ENCODE measurements at places on chromosomes 13 and 19.

DNA sequence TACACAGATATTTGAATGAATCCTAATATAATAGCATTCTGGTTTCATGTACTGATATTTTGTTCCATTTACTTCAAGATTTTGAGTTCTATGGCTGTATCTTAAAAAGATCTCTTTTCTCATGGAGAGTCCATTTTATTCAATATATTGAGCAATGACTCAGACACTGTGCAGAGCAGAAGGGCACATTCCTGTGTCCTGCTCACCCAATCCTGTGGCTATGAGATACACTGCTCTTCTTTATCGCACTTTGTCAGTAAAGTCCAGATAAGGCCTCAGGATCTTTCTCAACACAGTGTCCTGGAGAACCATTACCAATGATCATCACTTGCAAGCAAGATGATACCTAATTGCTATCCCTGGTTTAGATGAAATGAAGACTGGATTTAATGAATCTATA, 155.0 kb downstream of the CYSLTR2 start:
- DNase-seq, result no peak

- DNase-seq, result no peak
Observed at GRCh38 chr19:48989701-48990291, 3.3 kb downstream of the GYS1 start.

- DNase-seq, result no peak
Observed at GRCh38 chr19:3159565-3159964, 19.0 kb upstream of the S1PR4 start.

GRCh38 chr13:33953203-33953602, 135.3 kb downstream of the RFC3 start:
- DNase-seq, result no peak

GRCh38 chr13:88000787-88001186, 329.6 kb downstream of the SLITRK5 start:
- no peak for DNase-seq

DNA sequence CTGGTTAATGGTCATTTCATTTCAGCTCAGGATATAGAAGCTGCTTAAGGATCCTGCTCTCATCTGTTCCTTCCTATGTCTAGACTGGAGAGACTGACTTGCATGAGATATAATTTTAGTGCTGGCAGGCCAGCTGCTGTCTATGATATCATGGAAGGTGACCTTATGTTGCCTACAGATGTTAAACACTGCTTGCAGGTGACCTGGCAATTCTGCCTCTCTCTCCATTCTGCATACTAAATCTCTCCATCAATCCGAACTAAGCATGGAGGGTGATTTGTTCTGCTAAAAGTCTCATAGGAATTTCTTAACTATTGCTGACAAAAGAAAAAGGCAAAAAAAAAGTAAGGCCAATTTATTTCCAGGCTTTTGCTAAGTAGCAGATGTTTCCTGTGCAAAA, 81.0 kb downstream of the CCNA1 start:
- no peak for DNase-seq

GRCh38 chr13:36445891-36446351, 13.6 kb downstream of the CCNA1 start:
- no peak for DNase-seq

DNA sequence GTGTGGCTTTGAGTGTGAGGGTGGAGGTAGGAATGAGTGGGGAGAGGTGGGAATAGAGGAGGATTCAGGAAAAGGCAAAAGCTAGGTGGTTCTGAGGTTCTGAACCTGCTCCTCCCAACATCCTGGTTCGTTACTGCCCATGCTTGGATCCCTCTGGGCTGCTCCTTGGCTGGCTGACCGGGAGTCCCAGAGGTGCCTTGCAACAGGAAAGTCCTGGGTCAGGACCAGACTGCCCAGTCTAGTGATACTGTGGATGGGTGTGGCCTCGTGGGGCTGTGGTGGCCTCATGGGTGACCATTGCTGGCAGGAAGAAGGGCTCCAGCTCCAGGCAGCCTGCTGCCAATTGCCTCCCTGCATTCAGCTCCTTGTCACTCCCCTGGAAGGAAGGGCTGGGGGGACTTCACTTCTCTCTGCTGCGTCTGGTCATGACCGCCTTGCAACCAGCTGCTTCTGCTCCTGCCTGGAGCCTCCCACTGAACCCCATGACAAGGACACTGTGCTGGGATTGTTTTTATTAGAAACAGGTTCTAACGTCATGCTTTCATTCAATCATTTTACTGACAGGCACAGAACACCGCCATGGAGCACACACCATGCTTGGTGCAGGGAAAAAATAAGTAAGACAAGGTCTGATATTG, 61.5 kb upstream of the UBL3 start:
- no peak for DNase-seq

DNA sequence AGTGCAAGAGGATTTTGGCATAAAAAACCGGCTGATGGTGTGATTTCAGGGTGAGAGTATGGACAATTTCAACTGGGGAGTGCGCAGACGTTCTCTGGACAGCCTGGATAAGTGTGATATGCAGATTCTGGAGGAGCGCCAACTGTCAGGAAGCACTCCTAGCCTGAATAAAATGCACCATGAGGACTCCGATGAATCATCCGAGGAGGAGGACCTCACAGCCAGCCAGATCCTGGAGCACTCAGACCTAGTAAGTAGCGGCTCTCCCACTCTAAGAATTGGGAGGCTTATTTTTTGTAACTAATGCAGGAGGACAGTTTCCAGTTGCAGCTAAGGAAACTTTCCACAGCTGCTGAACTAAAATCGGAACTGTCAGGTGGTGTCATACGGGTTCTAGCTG, 53.6 kb downstream of the ZAR1L start:
- no peak for DNase-seq

- no peak for DNase-seq
Observed at GRCh38 chr13:59061621-59062020, 1102.1 kb downstream of the DIAPH3 start.

DNA sequence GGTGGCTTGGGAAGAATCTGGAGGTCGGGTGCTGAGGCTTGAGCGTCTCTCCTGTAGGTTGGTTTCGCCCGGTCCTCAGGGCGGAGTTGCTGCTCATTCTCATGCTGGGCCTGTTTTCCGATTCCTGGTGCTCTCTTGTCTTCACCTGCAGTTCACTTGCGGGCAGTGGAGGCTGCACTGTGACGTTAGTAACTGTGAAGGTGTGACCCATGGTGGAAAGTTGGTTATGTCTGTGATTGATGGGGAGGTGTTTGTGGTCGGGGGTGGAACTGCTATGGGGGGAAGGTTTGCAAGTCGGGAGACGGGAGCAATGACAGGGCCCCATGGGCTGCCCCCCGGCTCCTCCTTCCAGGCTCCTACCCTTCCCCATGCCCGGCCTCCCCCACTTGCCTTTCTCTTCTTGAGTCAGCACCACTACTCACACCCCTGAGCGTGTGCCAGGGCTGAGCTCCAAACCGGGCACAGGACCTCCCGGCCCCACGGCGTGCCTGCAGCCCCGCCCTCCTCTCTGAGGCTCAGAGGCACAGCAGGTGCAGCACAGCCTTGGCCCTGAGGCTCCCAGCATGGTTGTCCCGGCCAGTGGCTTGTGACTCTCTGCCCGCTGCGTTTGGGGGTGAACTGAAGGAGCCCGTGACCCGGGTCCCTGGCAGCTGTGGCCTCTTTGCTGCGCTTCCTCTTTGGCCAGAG, 79.1 kb downstream of the ATP11A start:
- DNase-seq, result peak; percentile 32

- no peak for DNase-seq
Observed at GRCh38 chr13:64534302-64534701, 2695.8 kb downstream of the PCDH9 start.

- DNase-seq, result no peak
Observed at GRCh38 chr13:18714889-18715288, 466.7 kb downstream of the TUBA3C start.

DNA sequence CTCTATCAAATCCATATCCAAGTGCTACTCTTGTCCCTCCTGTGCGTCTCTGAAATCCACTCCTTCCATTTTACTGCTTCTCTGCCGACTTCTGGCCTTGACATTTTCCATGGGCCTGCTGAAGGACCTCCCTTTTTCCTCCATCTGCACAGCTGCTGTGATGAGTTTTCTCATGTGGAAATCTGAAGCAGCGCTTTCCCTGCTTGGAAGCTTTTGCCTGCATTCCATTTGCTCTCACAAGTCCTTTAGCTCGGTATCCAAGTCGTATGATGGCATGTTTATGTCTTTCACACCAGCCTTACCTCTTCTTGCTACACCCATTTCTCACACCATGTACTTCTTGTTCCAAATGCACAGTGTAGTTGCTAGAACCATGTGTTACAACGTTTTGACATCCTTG, 328.2 kb downstream of the GPC5 start:
- no peak for DNase-seq

DNA sequence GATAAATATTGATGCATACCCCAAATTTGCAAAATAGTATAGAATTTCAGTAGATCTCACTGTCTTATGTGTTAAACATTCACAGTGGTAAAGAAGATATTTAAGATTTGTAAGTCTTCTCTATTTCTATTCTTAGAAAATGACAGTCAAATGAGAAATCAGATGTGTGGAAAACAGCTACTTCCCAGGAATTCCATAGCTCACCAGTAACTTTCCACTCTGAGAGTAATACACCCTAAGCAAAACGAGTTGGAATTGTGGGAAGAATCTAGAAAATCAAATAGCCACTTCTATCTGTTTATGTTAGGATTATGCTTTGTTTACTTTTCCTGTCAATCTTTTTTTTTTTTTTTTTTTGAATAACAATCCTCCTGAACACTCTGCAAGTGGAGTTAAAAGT, 69.1 kb downstream of the FLT1 start:
- DNase-seq, result no peak

DNA sequence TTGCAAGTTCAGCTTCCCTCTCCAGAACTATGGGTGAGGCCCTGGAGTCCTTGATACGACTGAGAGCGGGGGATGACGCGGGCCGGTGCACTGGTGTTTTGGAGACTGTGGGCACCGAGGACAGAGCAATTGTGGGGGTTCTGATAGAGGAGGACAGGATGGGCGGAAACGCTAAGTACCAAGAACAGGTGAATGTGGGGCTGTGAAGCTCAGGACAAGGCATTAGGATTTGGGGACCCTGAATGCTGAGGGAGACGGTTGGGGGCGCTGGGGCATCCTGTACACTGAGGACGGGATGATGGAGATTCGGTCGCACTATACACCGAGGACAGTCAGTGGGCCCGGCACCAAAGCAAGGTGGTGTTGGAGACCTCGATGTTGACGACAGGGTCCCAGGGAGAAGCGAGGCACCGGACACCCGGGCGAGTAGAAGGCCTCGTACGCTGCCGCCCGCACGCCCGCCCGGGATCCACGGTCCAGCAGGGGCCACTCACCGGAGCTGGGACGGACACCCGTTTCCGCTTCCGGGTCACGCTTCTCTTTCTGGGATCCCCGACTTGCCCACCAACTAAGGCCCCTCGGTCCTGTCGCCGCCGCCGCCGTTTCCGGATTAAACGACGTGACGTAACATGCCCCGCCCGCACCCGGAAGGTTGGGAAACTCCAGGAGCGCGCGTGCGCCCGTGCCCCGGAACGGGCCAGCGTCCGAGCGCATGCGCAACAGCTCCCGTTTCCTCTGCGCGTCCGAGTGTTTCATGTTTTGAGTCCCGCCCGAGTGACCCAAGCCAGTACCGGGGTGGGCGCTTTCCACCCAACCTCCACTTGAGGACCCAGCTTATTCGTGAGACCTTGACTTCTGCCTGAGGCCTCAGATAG, at the start of gene CHMP2A:
Gene CHMP2A (minus strand): TSS at position 612 of the 875 bp plus-strand sequence. CDS start 893 bp downstream, outside the sequence.
- DNase-seq, result peak; percentile 99

DNA sequence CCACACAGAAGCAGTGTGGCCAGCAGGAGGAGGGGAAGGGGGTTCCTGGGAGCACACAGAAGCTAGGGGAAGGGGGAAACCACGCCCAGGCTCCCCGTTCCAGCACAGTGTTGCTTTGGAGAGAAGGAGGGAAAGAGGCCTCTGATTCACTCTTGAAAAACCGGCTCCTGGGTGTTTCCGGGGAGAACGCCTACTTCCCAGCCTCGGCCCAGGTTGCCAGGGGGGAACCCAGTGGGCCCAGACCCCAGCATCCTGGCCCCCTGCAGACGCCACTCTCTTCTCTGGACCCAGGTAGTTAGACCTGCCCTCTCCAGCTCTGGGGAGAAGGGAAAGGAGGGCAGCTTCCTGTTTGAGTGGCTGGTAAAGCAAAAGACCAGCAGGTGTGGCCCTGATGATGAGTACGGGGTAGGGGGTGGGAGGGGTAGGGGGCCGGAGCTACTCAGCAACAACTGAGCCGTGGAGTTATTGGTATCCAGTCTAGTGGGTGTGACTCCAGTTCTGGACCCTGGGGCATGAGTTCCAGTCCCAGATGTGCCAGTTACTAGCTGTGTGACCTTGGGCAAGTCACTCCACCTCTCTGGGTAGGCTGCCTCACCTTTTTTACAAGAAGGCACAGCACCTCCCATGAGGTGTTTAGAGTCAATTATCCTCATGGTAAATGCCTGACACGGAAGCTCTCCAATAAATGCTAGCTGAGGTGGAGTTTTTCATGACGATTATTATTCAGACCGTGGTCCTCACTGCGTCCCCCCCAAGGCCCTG, 836 bp downstream of the GIPC1 start:
- no peak for DNase-seq

GRCh38 chr13:73767191-73767741, 366.9 kb downstream of the KLF12 start:
- peak; percentile 33 for DNase-seq

DNA sequence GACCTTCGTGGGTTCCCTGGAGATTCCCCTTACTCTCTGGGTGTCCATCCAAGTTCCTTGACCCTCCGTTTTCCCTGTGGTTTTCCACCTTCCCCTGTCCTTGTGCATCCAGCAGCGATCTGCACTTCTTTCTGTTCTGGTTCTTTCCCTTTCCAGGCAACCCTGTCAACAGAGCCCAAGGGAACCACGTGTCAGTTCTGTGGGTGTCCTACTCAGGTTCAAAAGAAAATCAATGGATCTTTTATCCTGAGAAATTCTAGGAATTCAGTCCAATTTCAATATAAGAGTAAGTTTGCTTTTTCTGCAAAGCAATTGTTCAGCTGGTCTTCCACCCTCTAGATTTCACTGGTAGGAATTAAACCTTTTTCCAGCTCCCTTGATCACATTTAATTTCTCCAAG, 1394.8 kb upstream of the SLC10A2 start:
- no peak for DNase-seq

GRCh38 chr19:49549045-49549444, 21.2 kb downstream of the RCN3 start:
- no peak for DNase-seq

DNA sequence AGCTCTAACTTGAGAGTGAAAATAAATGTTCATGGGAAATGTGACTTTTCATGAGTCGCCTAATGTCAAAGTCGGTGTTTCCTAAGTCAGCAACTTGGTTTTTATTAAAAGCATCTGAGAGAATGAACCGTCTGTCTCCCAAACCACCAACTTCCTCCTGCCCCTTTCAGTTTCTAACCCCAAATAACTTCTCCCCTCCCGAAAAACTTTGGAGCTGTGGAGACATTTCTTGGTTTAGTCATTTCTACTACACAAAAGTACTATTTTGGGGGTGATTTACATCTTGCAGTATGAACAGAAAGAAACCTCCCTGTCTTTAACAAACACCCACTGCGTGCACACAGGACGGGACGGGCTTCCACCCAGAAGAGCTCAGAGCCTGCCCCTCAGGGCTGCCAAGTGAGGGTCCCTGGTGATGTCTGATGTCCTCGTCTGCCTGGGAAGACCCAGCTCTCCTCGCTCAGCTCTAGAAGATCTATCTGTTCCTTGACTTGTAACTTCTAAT, 65.0 kb downstream of the RASA3 start:
- peak; percentile 34 for DNase-seq

Measured in CD4-positive, alpha-beta T cell treated with Interleukin-10 for 1 hour (primary cell).